ENCODE measurements at places on chromosomes 4 and X. TPM values are rescaled to one million over a fixed set of nuclear protein-coding genes. Genes with fewer than 3 reads are reported as not detected.

GRCh38 chrX:39481621-39482020 is 616.1 kb downstream of the BCOR start:
- H3K36me3 ChIP-seq: no peaks in the 10 kb centered on the region
- DNase-seq: no peak
- H3K27me3 ChIP-seq: no peaks in the 10 kb centered on the region
- no peak overlapping the region for H3K27ac ChIP-seq
- H3K4me1 ChIP-seq: peaks cover 7% of the 10 kb centered on the region

- H3K36me3 ChIP-seq: no peaks in the 10 kb centered on the region
- no peak overlapping the region for H3K27ac ChIP-seq
- H3K4me3 ChIP-seq: no peak overlapping the region
Measured at GRCh38 chrX:147890756-147891155, 21.0 kb upstream of the FMR1 start.

DNA sequence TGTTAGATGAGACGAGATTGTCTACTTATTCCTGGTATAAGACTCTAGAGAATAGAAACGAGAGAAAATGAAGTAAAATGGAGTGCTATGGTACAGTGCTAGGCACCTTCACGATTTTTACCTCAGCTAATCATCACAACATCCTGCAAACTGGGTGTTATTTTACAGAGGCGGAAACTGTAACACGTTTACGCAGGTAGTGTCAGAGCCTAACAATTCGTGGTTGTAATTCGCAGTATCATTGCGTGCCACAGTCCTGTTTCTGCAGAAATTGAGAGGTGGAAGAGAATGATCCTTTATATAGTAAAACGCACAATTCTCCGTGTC is 383 bp upstream of the TBC1D19 start:
- H3K36me3 ChIP-seq: peaks cover 7% of the 10 kb centered on the region
- H3K4me1 ChIP-seq: peaks cover 24% of the 10 kb centered on the region
- DNase-seq: no peak
- H3K4me3 ChIP-seq: peak overlapping the region; percentile 96
- H3K27me3 ChIP-seq: peaks cover 2% of the 10 kb centered on the region

GRCh38 chr4:136458326-136458725 is 1074.0 kb downstream of the PCDH18 start:
- no peak overlapping the region for H3K4me3 ChIP-seq
- no peak overlapping the region for H3K27ac ChIP-seq
- no peak for DNase-seq
- no peaks in the 10 kb centered on the region for H3K27me3 ChIP-seq
- no peaks in the 10 kb centered on the region for H3K36me3 ChIP-seq

DNA sequence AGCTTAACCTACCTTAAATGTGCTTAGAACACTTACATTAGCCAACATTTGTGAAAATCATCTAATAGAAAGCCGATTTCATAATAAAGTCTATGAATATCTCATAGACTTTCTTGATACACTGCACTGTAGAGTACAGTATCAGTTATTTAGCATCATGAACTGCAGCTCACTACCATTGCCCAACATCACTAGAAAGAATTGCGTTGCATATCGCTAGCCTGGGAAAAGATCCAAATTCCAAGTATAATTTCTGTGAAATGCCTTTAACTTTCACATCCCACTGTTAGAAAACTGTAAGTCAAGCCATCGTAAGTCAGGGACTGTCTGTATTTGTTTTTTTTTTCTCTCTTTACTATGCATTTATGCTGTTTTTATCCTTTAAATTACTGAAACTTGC is 918.6 kb upstream of the PABPC4L start:
- H3K36me3 ChIP-seq: no peaks in the 10 kb centered on the region
- H3K27ac ChIP-seq: no peak overlapping the region
- H3K4me3 ChIP-seq: no peak overlapping the region
- no peak for DNase-seq
- no peaks in the 10 kb centered on the region for H3K4me1 ChIP-seq

Gene SLC9B1
- total RNA-seq: 2.5 TPM

Measured in activated B cell treated with CpG ODN at 0.5 μM for 24 hours (primary cell).